ENCODE measurements at places on chromosomes 13 and 19. TPM values are rescaled to one million over a fixed set of nuclear protein-coding genes. Genes with fewer than 3 reads are reported as not detected.

GRCh38 chr13:27269114-27269665 lies 1.4 kb upstream of the RASL11A start:
- no peak for DNase-seq

- no peak for DNase-seq
Observed at GRCh38 chr13:19239114-19239860, 57.7 kb upstream of the TUBA3C start.

GRCh38 chr19:47741544-47742140 lies 3.7 kb upstream of the NOP53 start:
- no peak for DNase-seq

The PDS5B gene
- total RNA-seq, result 34.6 TPM

DNA sequence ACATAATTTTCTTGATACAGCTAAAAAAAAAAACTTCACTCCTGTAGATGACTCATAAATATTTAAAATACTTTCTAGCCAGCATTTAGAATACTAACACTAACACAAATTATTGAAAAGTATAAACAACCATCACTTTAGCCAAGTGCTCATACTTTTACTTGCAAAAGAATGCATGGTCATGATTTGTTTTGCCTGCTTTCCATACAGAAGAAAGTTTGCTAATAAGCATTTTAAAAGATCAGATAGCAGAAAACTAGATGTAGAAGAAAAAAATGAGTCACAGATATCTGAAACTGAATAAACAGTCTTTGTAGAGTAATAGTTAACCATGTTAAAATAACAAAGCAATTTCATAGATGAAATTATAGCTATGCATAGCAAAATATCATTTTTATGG lies 2280.4 kb upstream of the PCDH20 start:
- no peak for DNase-seq

The GPR12 gene
- not detected for total RNA-seq

GRCh38 chr19:13396250-13397080 lies 109.8 kb downstream of the CACNA1A start:
- DNase-seq, result peak; percentile 83

DNA sequence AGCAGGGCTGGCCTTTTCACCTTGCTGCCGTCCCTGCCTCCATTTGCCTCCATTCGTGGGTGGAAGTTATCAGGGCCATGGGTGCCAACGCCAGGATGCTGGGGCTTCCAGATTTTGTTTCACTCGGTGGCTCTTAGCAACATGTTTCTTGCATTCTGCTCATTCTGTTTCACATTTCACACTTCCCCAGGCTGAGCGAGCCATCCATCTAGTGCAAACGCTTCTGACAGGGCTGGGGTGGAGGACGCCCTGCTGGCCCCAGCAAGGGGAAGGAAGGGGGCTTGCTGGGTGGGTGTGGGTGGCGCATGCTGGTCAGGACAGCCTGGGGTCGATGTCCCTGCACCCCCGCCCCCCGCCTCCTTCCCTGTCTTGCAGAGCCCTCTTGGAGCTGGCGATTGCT lies 165.2 kb downstream of the URI1 start:
- no peak for DNase-seq

DNA sequence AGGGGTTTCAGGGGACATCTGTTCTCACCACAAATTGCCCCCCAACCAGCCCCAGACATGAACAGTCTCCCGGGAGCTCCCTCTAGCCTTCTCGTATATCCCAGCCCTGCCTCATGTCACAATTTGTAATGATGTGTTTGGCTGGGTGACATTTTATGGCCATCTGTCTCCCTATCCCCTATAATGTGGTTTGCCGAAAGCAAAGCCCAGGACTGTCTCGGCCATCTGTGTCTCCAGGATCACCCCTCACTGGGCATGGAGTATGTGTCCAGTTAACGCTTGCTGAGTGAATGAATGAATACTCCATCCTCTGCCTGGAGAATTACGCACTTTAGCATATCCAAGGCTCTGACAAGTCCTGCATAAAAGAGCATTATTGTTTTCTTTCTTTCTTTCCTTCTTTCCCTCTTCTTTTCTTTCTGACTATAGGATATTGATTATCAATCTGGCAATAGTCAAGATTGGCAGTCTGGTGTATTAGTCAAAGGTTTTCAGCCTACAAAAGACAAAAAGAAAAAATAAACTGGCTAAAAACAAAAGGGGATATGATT lies 15.1 kb downstream of the HPN start:
- no peak for DNase-seq

DNA sequence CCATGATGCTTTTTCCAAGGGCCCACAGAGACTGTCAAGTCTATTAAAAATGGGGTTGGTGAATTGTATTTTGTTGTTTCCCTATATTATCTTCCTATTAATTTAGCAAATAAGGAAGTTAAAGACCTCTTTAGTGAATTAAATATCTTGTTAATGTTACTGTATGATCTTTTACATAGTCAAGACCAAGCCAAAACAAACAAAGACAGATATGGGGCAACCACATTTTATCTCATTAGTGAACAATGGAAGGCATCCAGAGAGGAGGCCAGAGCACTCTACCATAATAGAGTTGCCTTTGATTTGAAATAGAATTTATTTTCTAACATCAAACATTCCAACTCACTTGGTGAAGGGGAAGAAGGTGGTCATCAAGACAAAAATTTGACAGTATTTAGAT lies 169.4 kb downstream of the B3GLCT start:
- no peak for DNase-seq

DNA sequence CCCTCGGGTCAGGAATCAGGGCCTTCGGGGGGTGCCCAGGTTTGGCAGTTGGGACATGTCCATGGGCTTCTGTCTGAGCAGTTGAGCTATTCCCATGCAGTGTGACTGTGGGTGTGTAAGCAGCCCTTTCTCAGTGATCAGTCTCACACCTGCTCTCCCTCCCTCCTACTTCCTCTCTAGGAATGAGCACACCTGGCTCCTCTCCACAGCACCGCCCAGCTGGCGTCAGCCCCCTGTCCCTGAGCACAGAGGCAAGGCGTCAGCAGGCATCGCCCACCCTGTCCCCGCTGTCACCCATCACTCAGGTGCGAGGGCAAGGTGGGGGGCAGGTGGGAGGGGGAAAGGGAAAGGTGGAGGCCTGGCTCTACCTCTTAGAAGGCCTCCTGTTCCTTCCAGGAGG lies 25.9 kb downstream of the COMP start:
- DNase-seq, result no peak

The SMAD9 gene
- total RNA-seq, result 1.6 TPM

The AMH gene
- 3.5 TPM for total RNA-seq

The ZNF429 gene
- 26.0 TPM for total RNA-seq

DNA sequence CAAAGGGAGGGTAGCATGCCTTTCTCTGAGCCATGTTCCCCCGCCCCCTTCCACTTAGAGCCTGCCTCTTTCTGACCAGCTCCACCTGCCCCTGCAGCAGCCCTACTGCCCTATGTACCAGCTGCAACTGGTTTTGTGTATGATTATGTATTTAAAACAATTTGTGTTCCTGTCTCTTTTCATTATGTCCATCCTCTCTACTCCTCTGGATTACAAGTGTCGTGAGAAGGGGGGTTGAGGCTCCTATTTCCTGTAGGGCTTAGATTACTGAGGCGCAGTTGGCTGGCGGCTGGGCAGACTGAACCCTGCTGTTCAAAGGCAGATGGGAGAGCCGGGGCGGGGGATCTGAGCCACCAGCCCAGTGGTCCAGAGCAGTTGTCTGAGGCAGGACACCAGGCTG lies 213.3 kb downstream of the KCNRG start:
- DNase-seq, result no peak

- DNase-seq, result no peak
Observed at GRCh38 chr19:40321566-40322270, 26.5 kb downstream of the C19orf47 start.

The C19orf85 gene
- total RNA-seq, result not detected

The SIX5 gene
- 50.8 TPM for total RNA-seq

DNA sequence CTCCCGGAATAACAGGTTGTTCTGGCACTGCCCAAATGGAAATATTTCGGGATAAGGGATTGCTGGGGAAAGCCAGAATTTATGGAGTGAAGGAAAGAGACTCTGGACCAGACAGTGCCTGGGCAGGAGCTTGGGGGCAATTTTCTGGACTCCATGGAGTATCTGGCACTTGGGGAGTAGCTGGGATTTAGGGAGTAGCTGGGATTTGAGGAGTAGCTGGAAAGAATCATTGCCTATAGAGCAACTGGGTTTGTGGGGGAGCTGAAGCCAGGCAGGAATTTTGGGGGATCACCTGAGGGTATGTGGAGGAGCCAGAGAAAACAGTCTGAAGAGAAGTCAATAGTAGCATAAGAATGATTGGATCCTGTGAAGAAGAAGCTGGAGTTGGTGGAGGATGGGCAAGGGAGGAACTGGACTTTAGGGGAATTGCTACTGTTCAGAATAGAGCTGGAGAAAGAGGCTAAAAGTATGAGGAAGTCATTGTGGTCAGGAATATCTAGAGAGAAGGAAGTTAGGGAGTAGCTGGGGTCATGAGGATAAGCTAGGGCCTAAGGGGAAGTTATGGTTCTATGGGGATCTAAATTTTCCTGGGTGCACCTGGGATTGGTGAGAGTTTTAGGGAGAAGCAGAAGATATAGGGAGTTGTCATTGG lies 14.8 kb downstream of the FSD1 start:
- no peak for DNase-seq

- DNase-seq, result peak; percentile 85
Observed at GRCh38 chr19:32287811-32288227, 57.6 kb upstream of the ZNF507 start.

- DNase-seq, result no peak
Observed at GRCh38 chr13:103370790-103371189, 304.6 kb upstream of the SLC10A2 start.

The ZNF724 gene
- 75.1 TPM for total RNA-seq

DNA sequence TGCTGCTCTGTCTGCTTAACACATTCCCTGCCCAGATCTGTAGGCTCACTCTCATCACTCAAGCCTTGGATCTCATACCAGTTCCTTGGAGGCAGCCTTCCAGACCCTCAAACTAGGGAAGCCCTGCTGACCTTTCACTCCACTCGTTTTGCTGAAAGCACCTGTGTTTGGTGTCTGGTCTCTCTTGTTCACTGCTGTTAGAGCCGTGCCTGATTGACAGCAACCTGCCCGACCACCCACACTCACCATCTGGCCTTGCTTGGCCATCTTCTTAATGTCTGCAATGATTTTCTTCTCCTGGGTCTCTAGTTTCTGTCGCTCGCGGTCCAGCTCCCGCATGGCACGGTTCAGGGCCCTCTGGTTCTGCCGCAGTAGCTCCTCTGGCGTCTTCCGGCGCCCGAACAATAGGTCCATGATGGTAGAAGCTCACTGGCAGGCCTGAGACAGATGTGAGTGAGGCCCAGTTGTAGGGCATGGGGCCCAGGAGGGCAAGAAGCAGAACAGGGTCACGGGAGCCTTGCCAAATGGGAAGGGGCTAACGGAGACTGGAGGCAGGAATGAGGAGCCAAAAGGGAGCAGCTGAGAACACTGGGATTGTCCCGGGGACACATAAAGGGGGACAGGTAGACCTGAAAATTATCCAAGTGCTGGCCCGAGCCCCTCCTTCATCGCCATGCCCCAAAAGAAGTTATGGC lies 959 bp downstream of the CHMP2A start:
- no peak for DNase-seq

GRCh38 chr13:104170980-104171555 lies 1104.9 kb upstream of the SLC10A2 start:
- DNase-seq, result no peak

The VSTM2B gene
- not detected for total RNA-seq

GRCh38 chr13:72185776-72186175 lies 318.8 kb upstream of the DACH1 start:
- no peak for DNase-seq

Measured in neural progenitor cell (in vitro differentiated cells).